ENCODE measurements at places on chromosomes 11 and 22.

DNA sequence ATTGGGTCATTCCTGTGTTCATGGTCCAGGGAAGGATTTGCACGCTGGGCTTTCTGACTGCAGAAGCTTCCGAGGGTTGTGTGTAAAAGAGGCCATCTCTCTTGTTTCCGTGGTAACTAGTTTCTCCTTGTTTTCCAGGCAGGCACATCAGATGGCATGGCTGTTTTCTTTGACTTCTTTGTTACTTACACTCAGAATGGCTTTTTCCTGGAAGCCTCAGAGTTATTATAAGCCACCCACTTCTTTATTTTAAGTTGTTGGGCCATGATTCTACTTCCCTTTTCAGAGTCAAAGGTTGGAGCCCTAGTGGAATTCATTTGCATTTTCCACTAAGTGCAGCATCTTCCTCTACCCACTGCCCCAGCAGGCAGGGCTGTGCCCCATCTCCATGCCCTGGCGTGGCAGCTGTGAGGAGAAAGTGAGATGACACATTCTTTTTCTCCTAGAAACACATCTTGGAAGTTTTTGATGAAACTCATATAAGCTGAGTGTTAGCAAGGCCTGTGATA lies 94.9 kb downstream of the PRR5L start:
- peak; percentile 76 for DNase-seq

- no peak for DNase-seq
Observed at GRCh38 chr22:27724709-27725108, 76.8 kb downstream of the MN1 start.

- DNase-seq, result no peak
Observed at GRCh38 chr22:43400449-43400848, 11.4 kb upstream of the MPPED1 start.

DNA sequence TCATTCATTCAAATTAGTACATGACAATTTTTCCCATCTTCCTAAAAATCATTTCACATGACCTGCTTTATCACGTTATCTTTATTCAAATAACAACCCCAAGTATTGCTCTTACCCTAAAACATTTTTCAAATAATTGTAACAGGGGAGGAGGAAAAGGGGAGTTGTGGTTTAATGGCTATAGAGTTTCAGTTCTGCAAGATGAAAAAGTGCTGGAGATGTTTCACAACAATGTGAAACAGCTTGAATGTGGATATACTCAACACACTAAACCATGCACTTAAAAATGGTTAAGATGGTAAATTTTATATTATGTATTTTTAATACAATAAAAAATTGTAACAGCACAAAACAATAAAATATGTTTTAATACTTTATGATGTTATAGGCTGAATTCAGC lies 161.6 kb upstream of the GUCY1A2 start:
- no peak for DNase-seq

- no peak for DNase-seq
Observed at GRCh38 chr11:125489166-125489565, 6.9 kb downstream of the FEZ1 start.

DNA sequence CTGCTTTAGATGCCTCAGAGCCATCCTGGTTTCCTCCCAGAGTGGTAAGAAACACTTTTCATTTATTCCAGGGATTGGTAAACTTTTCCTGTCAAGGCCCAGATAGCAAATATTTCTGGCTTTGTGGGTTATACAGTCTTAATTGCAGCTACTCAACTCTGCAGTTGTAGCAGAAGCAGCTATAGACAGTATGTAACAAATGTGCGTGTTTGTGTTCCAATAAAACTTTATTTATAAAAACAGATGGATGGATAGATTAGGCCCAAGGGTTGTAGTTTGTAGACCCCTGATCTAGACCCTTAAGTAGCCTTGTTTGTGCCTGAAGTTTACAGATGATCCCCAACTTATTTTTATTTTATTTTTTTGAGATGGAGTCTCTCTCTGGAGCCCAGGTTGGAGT lies 17.9 kb downstream of the NNMT start:
- no peak for DNase-seq

GRCh38 chr11:76838678-76839068 lies 22.0 kb upstream of the ACER3 start:
- DNase-seq, result no peak

GRCh38 chr11:17952487-17952886 lies 60.4 kb downstream of the SERGEF start:
- DNase-seq, result no peak

DNA sequence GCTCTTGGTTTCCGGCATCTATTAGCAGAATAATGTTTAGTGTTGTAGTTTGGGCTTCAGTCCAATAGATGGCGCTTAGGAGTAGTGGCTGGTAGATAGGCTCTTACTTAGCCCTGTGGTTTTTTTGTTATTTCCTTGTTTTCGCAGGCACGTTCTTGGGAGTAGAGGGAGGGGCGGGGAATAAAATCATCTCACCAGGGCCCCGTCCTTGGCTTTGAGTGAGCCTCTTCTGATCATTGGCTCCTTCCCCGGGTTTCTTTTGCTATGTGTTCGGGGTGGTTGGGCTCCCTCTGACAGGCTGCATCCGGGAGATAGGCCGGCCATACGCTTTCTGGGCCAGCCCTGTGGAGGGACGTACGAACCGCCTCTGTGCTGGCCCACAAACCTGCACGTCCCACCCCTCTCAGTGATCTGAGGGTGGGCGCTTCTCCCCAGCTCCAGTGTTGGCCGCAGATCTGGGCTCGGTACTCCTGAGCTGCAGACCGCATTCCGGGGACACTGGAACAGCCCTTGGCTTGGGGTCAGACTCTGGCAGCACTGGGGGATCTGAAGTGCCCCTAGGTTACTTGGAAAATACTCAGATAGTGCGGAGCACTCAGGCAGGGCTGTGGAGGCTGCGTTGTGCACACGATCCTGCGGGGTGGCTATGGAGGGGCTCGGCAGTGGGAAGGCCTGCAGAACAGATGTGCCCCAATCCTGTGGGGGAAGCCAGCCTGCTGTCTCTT lies 217.0 kb downstream of the DYNC2H1 start:
- peak; percentile 70 for DNase-seq

GRCh38 chr11:35302398-35302797 lies 117.0 kb downstream of the SLC1A2 start:
- DNase-seq, result no peak

DNA sequence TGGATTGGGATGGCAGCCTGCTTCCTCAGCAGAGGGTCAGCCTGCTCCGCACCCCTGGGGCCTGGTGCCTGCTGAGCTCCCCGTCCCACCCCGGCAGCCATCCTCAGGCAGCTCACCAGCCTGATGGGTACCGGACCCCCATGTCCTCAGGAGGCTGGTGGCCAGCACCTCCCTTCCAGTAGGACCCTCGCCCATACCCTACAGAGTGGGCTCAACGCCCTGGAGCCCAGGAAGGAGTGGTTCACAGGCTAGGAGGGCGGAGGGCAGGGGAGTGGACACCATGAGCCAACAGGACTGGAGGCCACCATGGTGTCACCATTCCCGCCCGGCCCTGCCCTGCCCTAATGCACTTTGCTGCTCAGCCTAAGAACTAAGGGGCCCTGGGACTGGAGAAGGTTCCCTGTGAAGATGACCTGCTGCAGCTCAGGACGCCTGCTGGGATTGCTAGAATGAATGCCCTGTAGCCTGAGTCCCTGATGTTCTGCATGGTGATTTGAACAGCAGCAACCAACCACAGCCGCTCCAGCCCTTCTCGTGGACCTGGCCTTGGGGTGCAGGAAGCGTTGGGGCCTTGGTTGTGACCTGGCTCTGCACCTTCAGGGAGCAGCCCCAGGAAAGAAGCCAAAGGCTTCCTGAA lies 1080.8 kb downstream of the BRD1 start:
- DNase-seq, result no peak

DNA sequence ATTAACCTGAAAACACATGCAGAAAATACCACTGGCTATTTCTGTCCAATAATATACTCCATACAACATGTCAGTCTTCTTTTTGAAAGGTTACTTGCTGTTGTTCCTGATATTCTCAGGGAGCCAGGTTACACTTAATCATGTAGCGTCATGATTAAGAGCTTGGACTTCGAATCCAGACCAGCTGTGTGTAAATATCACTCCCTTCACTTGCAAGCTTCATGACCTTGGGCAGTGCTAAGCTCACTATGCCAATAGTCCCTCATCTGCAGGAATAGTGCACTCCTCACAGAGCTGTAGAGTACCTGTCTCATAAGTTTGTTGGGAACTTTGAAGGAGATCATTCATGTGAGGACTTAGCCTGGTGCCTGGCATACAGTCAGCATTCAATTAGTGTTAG lies 1.9 kb downstream of the HTR3B start:
- no peak for DNase-seq

DNA sequence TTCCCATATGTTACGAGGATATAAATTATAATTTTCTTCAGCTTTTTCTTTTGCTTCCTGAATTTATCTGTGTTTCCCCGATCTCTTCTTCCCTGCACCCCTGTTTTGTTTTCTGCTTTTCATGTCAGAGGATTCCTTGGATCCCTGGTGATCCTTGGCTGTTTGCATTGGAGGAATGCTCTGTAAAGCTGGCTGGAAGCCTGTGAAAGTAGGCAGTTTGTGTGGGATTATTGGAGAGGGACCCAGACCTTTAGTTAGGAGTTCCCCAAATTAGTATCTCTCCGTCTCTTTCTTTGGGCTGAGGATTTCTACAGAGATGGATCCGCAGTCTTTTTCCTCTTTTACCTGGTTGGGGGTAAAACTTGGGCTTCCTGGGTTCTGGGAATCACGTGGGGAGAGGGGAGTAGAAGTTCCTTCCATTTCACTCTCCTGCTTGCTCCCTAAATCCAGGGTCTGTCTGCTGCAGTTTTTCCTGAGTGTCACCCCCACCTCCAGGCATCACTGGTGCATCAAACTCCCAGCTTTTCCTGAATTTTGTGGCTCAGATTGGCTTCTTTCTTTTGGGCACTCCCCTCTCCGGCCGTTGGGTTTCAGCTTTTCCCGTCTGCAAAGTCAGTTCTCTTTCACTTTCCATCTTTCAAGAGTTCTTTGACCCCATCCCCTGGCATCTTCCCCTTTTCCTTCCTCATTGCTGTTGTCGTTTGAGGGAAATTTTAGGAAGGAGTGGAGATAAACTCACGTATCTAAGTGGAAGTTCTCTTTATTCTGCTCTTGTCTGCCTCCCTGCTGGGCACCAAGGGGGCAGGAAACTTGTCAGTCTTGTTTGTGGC lies 79.1 kb upstream of the ALX4 start:
- DNase-seq, result no peak

- no peak for DNase-seq
Observed at GRCh38 chr11:83826078-83826477, 539.9 kb upstream of the CCDC90B start.

DNA sequence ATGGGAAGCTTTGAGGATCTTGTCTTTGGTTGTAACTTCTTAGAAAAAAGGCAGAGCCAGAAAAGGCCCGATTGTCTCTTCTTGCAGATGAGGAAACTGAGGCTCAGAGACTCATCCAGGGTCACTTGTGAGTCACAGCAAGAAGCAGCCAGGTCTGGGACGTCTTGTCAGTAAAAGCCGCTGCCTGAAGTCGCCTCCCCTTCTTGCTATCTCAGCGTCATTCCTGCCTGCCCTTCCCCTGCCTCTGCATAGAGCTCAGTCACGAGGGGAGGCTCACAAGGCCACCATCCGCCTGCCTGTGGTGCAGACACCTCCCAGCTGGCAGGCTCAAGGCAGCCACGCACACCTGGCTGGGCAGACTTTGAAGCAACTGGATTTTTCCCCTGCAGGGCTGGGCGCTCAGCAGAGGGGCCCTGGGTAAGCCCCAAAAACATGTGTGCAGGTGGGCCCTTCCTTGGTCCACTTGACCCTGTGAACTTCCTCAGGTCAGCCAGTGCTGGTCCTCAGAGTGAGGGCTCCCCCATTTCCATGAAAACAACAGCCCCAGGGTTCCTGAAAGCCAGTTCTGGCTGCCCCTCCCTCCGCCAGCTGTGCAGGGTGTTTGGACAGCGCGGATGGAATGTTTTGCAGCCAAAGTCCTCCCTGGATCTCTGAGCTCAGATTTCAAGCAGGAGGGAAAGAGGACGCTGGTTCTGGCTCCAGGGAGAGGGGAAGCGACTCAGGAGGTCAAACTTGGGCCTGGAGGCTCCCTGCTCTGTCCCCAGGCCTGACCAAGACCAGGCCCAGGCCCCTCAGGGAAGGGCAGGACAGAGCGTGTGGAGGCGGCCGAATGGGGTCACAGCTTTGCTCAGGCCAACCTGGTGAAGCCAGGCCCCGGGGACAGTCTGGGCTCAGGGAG lies 6.0 kb upstream of the RAB3IL1 start:
- no peak for DNase-seq

GRCh38 chr11:117072517-117073461 lies 25.4 kb downstream of the SIK3 start:
- peak; percentile 39 for DNase-seq

DNA sequence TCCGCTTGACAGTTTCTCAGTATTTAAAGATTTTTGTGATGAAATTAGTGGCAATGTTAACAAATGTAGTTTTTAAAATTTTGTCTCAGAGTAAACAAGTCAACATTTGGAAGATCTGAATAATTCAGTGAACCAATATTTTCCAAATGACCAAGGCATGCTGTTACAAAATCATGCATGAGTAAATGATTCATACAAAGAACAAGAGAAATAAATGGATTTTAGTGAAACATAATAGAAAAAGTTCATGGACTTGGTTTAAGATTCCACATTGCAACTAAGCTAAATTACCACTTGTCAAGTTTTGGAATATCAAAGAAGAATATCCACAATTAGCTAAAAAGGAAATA lies 125.7 kb upstream of the SNX19 start:
- DNase-seq, result no peak

DNA sequence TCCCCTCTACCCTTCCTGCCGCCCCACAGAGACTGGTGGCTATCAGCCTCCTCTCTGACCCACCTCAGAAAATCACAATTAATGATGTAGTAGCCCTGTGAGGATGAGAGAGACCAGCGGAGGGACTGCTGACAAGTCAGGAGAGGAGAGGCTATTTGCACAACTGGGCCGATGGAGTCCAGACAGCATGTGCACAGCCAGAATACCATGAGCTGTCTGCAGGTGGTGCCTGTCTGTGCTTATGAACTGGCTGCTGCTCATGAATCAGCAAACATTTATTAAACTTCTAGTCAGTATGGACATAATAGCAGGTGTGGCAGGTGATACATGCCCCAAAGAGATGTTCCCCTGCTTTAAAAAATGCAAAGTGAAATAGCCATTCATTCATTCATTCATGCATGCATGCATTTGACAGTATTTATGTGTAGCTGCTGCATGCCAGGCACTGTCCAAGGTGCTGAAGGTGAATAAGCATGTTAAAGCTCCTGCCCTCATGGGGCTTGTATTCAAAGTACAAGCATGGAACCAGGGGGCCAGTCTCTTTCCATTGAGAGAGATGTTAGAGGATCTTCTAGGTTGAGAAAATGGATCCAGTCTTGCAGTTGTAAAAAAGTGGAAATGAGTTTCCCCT lies 141.3 kb downstream of the GRIK4 start:
- no peak for DNase-seq

Measured in CD4-positive, alpha-beta T cell treated with Interferon alpha-2 for 1 hour (primary cell).